Esophagus squamous epithelium (tissue), 5 donors: ENCODE measurements at places on chromosomes 12 and 14.

DNA sequence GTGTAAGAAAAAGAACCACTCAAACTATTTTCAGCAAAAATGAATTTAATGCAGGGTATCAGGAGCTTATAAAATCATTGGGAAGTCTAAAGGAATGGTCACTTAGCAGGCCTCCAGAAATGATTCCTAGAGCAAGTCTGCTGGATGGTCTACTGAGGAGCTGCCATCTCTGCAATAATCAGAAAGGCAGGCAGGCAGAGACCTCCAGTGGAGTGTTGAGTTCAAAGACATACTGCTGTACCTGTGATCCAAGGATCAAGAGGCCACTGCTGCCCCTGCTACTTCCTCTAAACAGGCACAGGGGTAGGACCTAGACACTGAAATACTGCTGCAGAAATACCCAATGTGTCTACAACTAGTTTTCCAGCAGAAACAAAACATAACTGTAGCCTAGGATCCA lies 14.5 kb upstream of the KICS2 start:
- H3K27me3 ChIP-seq = no peaks in the 10 kb centered on the region
- no peaks in the 10 kb centered on the region for H3K4me1 ChIP-seq
- H3K27ac ChIP-seq = no peak overlapping the region
- DNase-seq = no peak

DNA sequence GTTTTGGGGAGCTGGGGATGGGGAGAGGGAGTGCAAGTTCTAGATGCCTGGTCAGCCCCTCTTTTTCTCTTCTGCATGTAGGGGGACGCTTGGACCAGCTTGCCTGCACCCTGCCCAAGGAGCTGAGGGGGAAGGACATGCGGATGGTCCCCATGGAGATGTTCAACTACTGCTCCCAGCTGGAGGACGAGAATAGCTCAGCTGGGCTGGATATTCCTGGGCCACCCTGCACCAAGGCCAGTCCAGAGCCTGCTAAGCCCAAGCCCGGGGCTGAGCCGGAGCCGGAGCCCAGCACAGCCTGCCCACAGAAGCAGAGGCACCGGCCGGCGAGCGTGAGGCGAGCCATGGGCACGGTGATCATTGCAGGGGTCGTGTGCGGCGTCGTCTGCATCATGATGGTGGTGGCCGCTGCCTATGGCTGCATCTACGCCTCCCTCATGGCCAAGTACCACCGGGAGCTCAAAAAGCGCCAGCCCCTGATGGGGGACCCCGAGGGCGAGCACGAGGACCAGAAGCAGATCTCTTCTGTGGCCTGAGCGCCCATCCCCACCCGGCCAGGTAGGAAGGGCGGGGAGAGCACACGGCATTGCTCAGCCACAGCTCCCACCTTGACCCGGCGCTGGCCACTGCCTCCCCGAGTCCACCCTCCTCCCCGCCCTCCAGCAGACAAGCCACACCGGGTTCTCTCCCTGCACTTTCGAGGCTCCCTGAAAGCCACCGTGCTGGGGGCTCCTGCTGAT lies 14.0 kb downstream of the LRTM2 start:
- H3K27ac ChIP-seq = no peak overlapping the region
- no peaks in the 10 kb centered on the region for H3K36me3 ChIP-seq
- peaks cover 95% of the 10 kb centered on the region for H3K27me3 ChIP-seq
- no peaks in the 10 kb centered on the region for H3K4me1 ChIP-seq
- no peak overlapping the region for H3K4me3 ChIP-seq

- H3K4me1 ChIP-seq = peaks cover 7% of the 10 kb centered on the region
- no peak overlapping the region for H3K4me3 ChIP-seq
- no peak overlapping the region for H3K27ac ChIP-seq
- H3K36me3 ChIP-seq = no peaks in the 10 kb centered on the region
- no peak for DNase-seq
- no peaks in the 10 kb centered on the region for H3K27me3 ChIP-seq
Observed at GRCh38 chr12:125149160-125150108, 84.2 kb downstream of the AACS start.

DNA sequence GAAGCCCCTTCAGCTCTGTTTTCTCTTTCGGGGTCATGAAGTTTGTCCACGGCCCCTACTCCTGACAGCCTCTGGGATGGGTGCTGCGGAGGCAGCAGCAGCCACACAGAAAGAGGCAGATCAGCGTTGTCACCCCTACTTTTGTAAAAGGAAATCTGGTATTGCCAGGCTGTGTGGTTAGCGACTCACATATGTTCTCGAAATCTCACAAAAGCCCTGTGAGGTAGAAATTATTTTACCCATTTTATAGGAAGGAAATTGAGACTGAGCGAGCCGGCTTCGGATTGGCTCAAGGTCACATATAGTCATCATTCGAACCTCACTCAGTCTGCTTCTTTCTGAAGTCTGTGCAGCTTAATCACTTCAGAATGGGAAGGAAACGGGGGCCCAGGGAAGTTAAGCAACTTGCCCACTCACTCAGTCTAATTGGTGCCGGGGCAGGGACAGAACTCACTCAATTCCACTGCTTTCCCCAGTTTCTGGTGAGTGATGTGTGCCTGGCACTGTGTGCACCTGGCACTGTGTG lies 1.1 kb upstream of the CKAP4 start:
- DNase-seq = no peak
- peaks cover 7% of the 10 kb centered on the region for H3K36me3 ChIP-seq
- no peaks in the 10 kb centered on the region for H3K27me3 ChIP-seq
- H3K4me1 ChIP-seq = peaks cover 56% of the 10 kb centered on the region

GRCh38 chr12:5506821-5507231 lies 74.9 kb downstream of the NTF3 start:
- H3K27ac ChIP-seq = no peak overlapping the region
- no peaks in the 10 kb centered on the region for H3K36me3 ChIP-seq
